ENCODE measurements at places on chromosomes 11 and 22. TPM values are rescaled to one million over a fixed set of nuclear protein-coding genes. Genes with fewer than 3 reads are reported as not detected.

The TEX54 gene
- not detected for total RNA-seq

The MS4A1 gene
- not detected for total RNA-seq

The KIRREL3 gene
- not detected for total RNA-seq

The PRAME gene
- not detected for total RNA-seq

The CDC42EP2 gene
- total RNA-seq = 19.2 TPM

The TSGA10IP gene
- not detected for total RNA-seq

The UBQLNL gene
- total RNA-seq = 0.66 TPM

The SLC22A6 gene
- total RNA-seq = not detected

The JAML gene
- 2.8 TPM for total RNA-seq

The MYOD1 gene
- not detected for total RNA-seq

The KMT2A gene
- 81.0 TPM for total RNA-seq

The MMP1 gene
- not detected for total RNA-seq

The UCP3 gene
- total RNA-seq = 0.82 TPM

The MS4A3 gene
- not detected for total RNA-seq

The HOATZ gene
- not detected for total RNA-seq

The MIOX gene
- not detected for total RNA-seq

The SYT8 gene
- total RNA-seq = not detected

The APLNR gene
- 0.82 TPM for total RNA-seq

The MAPK8IP2 gene
- 1.1 TPM for total RNA-seq

The P2RX3 gene
- total RNA-seq = not detected

The LUZP2 gene
- total RNA-seq = 0.38 TPM

The FZD4 gene
- 333 TPM for total RNA-seq

The NXPE2 gene
- not detected for total RNA-seq

The DENND6B gene
- 4.0 TPM for total RNA-seq

The SULT4A1 gene
- total RNA-seq = not detected

The SCN3B gene
- total RNA-seq = 0.65 TPM

The TRIM5 gene
- 13.9 TPM for total RNA-seq

The KDM4D gene
- 0.17 TPM for total RNA-seq

The MOGAT2 gene
- total RNA-seq = 0.57 TPM

The OR8G1 gene
- total RNA-seq = not detected

The OR2AG2 gene
- not detected for total RNA-seq

The GGTLC3 gene
- not detected for total RNA-seq

The ASPHD2 gene
- not detected for total RNA-seq

The PLAAT5 gene
- 38.2 TPM for total RNA-seq

The SYT13 gene
- total RNA-seq = not detected

The MCAM gene
- 822 TPM for total RNA-seq

The XPNPEP3 gene
- total RNA-seq = 23.9 TPM

The DCDC1 gene
- total RNA-seq = not detected

The ANO5 gene
- total RNA-seq = 3.1 TPM

The KCTD14 gene
- 0.94 TPM for total RNA-seq

The OR6T1 gene
- total RNA-seq = not detected

The MPZL3 gene
- 3.7 TPM for total RNA-seq

The PRR14L gene
- 23.6 TPM for total RNA-seq

The NDUFC2 gene
- 105 TPM for total RNA-seq

The IRAG1 gene
- total RNA-seq = 8.5 TPM

The VWA5A gene
- total RNA-seq = 14.1 TPM

The NTM gene
- 1.7 TPM for total RNA-seq

The RPS6KA4 gene
- 13.6 TPM for total RNA-seq

The CBLIF gene
- not detected for total RNA-seq

The CYTH4 gene
- 26.2 TPM for total RNA-seq

All from subcutaneous adipose tissue (tissue), 4 donors.